H4 (cell line): ENCODE measurements at places on chromosomes 7 and 10. TPM values are rescaled to one million over a fixed set of nuclear protein-coding genes. Genes with fewer than 3 reads are reported as not detected.

DNA sequence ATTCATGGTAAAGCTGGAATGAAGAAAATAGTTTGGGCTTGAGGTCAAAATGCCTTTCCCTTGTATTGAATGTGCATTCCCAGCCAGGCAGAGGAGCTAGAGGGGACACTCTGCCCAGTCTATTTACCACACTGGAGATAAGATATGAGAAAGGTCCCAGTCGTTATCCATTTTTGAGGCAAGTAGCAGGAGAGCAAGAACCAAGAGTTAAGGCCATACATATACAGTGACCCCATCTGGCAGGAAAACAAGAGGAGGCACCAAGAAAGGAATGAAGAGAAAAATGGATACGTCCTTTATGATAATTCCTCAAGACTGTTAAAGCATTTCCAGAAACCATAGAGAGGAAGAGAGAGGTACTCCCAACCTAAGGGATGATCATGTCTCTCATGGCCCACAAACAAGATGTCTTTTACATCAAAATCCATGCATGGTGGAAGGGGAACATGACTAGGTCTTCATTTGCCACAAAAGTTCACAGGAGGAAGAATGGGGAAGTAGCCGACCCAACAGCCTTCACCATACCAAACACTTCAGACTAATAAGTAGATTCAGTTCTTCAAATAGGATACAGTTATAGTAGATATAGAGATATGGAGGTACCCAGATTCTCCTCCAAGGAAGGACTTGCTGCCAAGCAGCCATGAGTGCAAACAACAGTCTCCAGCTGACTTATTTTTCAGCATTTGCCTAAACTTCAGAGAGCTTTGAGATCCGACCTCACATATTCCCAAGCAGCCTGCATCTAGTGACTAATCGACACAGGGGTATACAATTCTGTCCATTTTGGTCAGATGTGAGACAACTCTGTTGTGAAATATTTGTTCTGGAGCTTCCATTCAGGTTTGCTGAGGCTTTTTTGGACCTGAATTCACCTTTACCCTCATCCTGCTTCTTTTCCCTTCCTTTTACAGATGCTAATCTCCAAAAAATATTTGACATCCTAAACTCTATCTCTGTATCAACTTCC is 61.1 kb upstream of the CCDC71L start:
- DNase-seq, result no peak

- no peak for DNase-seq
Observed at GRCh38 chr10:132881186-132881920, 61.0 kb downstream of the CFAP46 start.

NEUROD6 gene
- total RNA-seq, result not detected in 2 replicates

DNA sequence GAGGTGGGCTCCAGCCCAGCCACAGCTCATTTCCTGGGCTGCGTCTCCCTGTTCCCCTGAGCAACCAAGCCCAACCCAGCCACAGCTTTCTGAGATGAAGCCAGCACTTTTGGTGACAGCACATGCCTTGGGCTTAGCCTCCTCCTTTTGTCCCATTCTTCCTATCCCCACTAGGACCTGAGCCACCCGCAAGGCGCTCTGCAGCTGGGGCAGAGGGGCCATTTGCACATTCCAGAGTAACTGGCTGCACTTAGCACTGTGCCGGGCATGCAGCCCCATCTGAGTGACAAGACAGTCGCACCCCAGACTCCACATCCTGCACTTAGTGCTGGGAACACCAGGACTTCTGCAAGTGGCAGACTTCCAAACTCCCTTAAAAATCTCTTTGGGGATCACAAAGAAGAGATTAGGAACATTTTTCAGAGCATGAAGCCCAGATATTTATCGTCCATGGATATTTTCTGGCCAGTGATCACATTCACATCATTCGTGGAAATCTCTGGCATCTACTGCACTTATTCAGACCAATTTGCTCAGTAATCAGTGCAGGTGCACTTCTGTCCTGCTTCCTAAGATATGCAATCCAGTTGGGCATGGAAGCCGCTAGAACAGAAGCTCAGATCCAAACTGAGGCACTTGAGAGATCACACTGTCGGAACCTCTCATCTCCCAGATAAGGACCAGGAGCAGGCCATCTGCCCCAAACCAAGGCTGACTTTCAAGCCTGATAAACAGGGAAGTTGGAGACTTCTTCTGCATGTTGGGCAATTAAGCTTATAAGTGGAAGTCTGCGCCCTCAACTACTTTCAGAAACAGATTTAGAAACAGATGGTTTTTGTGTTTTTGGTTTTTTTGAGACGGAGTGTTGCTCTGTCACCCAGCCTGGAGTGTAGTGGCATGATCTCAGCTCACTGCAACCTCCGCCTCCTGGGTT is 26.4 kb downstream of the CHST15 start:
- DNase-seq, result no peak

- DNase-seq, result no peak
Observed at GRCh38 chr7:36217211-36217960, 64.3 kb downstream of the EEPD1 start.

DNA sequence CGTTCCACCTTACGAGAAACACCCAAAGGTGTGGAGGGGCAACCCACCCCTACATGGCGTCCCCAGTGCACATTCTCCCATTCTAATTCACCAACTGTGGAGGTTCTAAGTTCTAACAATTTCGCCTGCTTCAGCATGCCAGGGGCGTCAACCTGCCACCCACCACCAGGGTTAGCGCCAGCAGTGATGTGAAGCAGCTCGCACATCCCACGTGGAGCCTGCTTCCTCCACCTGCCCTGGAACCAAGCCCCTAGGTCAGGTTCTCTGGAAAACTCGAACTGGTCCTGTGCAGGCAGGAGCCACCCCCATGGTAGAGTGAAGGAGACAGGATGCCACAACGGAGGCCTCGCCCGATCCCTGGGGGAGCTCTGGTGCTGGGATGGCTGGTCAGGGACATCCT is 33.3 kb upstream of the FXYD4 start:
- DNase-seq, result no peak

GRCh38 chr10:49418328-49418727 is 22.4 kb upstream of the DRGX start:
- DNase-seq, result no peak

SEC61A2 gene
- 5.1 TPM in 2 replicates for total RNA-seq
